ENCODE measurements at places on chromosomes 16 and 17.

- no peak for DNase-seq
Measured at GRCh38 chr17:65403626-65404025, 157.8 kb downstream of the AXIN2 start.

DNA sequence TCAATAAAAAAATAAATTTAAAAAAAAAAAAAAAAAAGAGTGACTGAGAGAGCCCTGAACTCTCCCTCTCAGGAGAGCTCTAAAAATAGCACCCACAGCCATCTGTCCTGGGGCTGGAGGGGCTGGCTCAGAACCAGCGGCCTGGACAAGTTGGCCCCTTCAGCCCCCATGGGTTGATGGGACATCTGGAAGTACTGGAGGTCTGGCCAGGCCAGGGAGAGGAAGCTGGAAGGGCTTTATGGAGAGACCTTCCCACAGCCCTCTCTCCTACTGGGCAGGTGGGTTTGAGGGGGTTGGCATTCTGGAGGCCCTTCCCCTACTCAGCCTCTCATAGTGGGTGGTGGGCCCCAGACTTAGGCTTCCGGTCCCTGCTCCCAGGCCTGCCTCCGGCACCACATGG lies 93.7 kb upstream of the TMEM97 start:
- no peak for DNase-seq

- DNase-seq: no peak
Measured at GRCh38 chr16:88197481-88198456, 185.0 kb upstream of the ZNF469 start.

DNA sequence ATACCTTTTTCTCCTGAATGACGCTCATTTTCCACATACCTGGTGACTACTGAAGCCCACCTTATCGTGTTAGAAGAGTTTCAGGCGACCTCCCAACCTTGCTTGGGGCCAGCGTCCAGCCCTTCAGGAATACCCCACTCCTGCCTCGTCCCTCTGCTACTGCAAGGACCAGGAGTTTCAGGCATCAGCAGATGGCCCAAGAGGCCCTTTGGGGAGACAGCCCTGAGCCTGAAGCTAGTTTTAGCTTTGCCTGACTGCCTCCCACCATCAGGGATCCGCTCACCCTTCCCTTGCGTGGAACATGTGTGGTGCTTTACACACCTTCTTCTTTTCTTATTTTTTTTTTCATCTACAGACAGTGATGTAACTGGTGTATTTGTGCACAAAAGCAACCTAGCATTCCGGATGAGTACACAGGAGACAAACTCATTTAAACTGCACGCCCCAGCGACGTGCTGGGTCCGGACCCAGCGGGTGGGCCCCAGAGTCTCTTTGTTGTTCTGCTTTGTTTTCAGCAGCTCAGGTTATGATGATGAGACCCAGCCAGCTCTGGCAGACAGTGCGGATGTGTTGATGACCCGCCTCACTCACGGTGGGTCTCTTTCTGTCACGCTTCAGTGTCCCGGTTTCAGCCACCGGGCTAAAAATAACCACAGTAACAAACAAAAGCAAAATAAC lies 242.4 kb downstream of the C16orf95 start:
- no peak for DNase-seq

- DNase-seq: peak; percentile 21
Measured at GRCh38 chr16:28042811-28043210, 20.7 kb downstream of the GSG1L start.

GRCh38 chr17:47201166-47201565 lies 8.0 kb upstream of the MYL4 start:
- DNase-seq: no peak

DNA sequence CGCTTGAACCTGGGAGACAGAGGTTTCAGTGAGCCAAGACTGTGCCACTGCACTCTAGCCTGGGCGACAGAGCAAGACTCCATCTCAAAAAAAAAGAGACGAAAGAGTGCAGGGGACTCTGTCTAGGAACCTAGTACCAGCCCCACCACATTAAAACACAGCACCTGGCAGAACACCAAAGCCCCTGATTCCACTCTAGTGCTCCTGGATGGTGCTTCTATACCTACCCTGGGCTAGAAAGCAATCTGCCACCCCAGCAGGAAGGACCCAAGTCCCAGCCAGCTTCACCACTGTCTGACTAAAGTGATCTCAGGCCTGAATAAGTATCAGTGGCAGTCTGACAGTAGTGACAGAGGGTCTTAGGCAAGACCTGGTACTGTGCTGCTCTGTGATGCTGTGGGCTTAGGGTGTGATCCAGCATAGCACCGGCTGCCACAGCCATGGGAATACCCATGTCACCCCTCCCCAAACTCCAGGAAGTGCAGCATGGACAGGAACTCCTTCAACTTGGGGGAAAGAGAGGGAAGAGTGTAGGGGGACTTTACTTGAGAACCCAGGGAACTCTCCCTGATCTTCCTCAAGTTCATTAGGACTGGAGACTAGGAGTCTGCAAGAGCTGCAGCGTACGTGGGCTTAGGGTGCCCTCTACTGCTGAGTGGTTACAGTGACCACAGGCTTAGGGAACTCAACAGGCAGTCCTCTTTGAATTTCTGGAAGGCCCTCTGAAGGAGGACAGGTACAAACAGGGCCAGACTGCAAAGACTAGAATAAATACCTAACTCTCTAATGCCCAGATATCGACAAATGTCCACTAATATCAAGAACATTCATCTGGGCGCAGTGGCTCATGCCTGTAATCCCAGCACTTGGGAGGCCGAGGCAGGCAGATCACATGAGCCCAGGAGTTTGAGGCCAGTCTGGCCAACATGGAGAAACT lies 30.0 kb upstream of the RNF43 start:
- DNase-seq: peak; percentile 82

- DNase-seq: no peak
Measured at GRCh38 chr17:5464717-5465507, 3.9 kb downstream of the DHX33 start.

DNA sequence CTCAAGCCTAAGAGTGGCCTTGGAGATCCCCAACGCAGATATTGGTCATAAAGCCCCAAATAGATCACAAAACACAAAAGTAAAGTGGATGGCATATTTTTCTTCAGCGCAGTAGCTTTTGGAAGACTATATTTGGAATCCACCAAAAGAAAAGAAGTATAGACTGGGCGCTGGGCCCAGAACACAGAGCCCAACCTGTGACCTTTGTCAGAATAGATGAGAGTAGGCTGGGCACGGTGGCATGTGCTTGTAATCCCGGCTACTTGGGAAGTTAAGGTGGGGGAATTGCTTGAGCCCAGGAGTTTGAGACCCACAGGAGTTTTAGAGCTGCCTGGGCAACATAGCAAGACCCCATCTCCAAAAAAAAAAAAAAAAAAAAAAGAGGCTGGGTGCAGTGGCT lies 14.6 kb downstream of the SCIMP start:
- no peak for DNase-seq

DNA sequence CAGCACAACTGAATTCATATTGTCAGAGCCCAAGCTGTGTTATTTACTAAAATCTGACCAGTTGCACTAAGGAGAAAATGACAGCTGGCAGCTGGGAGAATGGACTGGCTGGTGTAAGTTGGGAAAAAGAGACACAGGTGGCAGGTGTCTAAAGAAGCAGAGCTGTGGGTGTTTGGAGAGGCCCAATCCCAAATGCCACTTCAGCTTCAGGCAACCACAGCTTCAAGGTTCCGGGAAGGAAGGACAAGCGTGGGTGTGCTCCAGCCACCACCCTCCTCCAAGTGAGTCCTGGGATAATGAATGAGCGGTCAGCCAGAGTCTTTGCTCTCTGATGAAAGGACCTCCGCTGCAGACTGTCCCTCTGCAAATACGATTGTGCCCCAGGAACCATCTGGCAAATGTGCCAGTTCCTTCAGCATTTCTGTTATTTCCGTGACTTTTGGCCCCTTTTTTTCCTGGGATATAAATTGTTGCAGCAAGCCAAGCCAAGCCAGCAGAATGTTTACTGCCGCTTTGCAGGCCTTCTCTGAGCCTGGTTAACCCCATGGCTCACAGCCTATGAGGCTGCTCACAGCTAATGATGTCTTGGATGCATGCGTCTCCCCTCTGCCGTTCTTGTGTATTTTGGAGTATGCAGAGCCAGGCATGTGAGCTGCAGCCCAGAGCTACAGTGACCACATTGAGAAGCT lies 9.5 kb upstream of the RHBDL3 start:
- no peak for DNase-seq

DNA sequence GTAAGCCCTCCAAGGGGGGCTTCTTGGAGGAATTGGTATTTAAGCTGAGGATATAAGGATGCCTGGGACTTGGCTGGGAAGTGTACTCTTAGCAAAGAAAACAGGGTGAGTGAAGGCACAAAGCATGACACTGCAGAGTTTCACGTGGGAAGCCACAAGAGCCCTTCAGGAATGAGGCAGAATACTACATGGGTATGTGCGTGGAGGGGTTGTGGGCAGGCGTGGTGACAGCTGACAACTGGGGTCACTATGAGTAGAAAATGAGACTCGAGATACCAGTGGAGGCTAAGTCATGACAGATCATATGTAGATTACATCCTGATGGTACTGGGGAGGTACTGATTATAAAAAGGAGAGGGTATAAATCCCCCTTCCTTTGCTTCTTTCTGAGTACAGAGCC lies 78.1 kb upstream of the XYLT1 start:
- DNase-seq: peak; percentile 13

DNA sequence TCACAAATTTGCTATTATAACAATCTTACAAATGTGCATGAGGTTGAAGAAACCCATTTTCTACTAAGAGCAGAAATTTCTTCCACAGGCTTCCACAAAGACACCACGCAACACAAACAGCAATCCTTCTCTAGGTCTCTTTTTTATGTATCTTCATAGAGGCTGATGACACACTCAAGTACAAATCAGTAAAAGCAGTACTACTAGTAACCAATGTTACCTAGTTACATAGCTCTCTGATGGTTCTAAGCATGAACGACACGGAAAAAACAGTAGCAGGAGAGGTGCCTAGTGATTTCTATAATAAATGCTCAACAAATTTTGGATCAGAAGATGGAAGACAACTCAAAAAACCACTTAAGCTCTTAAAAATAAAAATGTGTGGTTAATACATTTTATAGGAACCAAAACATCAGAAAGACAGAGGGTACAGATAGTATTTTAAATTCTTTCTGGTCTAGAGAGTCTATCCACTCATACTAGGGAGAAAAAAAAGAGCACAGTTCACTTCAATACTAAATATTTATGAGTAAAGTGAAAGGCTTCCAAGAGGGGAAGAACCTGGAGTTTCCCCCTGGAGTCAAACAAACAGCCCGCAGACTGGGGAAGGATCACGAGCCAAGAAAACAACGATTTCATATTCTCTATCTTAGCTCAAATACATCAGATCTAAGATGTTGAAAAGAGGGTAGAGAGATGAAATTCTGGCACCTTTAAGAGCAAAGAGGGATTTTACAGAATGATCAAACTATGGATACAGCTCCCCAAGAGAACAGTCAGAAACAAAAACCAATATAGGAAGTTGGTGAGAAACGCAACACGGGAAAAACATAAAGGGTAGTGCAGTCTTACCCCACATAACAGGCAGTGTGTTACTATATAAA lies 40.2 kb downstream of the SMG6 start:
- DNase-seq: peak; percentile 22

DNA sequence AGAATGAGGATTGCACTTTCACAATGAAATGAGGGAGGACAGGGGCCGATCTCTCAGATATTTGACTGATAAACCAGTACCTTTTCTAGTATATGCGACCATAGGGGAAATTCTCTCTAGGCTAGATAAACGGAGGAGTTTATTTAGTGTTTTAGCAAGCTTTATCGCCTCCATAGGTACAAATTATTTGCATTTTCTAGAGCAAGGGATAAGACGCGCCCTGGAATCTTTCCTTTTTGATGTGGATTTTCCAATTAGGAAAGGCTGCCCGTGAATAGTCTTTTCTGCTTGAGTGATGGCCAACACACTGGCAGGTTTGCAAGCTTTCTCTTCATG lies 351 bp upstream of the GDPD1 start:
- no peak for DNase-seq

- DNase-seq: peak; percentile 31
Measured at GRCh38 chr17:15999974-16000827, 577 bp downstream of the TTC19 start.

GRCh38 chr16:86608301-86608747 lies 30.0 kb downstream of the FOXL1 start:
- peak; percentile 44 for DNase-seq

DNA sequence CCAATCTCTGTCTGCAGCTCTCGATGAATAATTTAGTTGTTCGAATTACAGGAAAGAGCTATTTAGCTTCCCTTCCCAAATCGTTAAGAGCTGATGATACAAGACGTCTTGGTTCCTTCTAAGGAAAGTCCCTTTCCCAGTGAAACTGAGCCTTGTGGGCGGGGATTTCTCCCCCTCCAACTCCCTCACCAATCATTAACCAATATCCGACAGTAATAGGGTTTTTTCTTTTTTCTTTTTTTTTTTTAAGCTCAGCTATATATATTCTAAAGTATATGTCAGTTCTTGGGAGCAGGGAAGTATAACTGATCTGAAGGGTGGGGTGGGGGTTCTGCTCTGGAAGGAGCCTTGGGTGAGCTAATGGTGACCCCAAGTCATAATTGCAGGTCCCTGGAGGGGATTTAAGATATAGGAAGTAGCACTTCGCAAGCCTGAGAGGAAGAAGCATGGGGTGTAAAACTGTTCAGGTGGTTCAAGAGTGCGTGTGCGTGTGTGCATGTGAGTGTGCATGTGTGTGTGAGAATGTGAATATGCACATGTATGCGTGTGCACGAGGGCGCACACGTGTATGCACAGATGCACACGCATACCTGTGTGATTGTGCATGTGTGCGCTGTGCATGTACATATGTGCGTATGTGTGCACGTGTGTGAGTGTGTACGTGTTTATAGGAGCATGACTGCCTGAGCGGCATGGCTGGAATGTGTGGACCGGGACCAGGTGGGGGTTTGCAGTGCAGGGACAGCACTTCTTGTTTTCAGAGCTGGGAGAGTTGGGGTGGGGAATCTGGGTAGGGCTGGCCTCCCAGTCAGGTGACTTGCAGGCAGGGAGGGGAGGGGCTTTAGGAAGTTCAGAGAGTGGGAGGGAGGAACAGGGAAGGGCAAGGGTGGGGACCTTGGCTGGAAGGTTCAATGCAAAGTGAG lies 42.7 kb downstream of the SOCS3 start:
- no peak for DNase-seq

DNA sequence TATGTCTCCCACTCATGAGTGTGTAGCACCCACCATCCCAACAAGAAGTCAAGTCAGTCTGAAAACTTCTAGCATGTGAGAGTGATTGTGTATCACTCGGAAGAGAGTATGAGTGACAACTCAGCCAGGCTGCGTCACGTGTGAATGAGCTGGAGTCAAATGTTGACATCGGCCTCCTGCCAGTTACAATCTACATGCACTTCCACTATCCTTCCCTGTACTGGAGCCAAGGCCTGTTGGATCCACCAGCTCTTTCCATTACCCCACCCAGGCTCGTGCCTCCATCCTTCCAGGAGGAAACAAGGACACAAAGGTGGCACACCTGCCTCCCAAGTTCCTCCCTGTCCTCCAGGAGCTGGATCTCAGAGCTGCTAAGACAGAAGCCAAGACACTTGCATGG lies 64.5 kb downstream of the ASIC2 start:
- no peak for DNase-seq

DNA sequence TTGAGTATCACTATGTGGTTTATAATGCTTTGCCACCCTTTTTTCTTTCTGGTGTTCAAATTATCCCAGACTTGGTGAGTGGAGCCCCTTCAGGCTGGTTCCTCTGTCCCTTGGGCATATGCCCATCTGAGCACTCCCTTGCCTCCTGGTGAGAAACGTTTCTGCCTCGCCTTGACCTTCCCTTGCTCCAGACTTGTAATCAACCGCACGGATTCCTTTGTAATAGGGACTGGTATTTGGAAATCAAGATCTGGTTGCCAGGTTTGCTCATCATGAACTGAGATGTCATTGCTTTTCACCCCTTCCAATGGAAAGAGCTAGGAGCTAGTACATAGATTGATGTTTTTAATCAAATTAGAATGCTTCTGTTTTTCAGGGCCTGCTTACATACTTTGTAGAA lies 43.7 kb downstream of the SEC14L1 start:
- peak; percentile 58 for DNase-seq
